Small intestine (tissue), 16 donors: ENCODE measurements at places on chromosomes 2 and 18. TPM values are rescaled to one million over a fixed set of nuclear protein-coding genes. Genes with fewer than 3 reads are reported as not detected.

GRCh38 chr18:48453330-48454066 is 44.3 kb upstream of the ZBTB7C start:
- DNase-seq = peak; percentile 76

- no peak for DNase-seq
Observed at GRCh38 chr2:1796232-1796930, 52.1 kb upstream of the PXDN start.

DNA sequence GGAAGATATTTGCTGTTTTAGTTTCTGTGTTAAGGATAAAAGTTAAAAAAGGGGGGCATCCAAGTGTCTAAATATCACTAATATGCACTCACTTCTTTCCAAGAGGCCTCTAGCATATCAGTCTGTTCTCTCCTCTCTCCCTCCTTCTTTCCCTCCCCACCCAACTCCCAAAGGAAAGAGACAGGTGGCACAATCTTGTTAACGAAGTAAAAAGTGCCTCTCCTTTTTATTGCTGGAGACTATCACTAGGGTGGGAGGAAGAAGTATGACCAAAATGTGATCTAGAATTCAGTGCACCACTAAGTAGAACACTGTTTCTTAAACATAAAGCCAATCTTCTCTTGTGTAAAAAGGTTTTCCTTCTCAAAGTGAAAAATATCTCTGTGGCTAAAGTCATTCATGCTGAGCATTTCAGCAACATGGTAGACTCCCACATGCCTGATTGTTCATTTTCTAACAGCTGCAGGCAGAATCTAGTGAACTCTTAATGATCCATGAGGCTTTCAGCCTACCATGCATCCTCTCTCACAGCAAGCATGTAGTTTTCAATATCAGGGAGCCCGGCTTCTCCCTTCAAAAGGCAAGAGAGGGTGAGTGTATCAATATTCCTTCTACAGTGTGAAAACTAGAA is 39.5 kb downstream of the RNU4ATAC start:
- DNase-seq = no peak

DNA sequence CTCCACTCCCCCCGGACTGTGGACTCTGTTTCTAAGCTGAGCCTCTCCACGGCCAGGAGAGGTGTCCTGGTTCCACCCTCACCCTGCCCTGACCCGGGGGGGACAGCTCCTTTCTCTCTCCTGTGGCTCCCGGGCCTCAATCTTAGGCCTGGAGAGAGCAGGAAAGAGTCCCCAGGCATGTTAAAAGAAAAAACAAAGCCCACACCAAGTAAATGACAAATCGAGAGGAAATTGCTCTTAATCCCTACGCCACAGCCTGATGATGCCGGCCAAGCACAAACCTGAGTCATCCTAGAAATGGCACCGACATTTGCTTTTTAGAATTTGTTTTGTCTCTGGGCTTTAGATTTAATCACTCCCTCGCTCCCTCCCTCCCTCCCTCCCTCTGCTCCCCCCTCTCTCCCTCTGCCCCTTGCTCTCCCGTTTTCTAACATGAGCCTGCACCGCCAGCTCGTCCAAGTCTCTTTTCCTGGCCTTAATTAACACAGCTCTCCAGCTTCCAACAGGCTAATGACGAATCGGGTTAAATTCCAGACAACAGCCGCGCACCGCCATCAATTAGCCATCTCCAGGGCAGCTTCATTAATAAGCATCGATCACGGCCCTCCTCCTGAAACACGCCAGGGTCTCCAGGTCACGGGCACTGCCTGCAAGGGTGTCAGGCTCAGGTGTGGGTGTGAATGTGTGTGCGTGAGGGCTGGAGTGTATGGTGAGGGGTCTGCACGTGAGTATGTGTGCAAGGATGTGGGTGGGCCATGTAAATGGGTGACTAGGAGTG is 230.8 kb downstream of the CELF4 start:
- no peak for DNase-seq

The RAD51AP2 gene
- polyA plus RNA-seq = not detected

The GLI2 gene
- not detected for polyA plus RNA-seq

- no peak for DNase-seq
Observed at GRCh38 chr2:70433315-70433714, 120.3 kb downstream of the TGFA start.

DNA sequence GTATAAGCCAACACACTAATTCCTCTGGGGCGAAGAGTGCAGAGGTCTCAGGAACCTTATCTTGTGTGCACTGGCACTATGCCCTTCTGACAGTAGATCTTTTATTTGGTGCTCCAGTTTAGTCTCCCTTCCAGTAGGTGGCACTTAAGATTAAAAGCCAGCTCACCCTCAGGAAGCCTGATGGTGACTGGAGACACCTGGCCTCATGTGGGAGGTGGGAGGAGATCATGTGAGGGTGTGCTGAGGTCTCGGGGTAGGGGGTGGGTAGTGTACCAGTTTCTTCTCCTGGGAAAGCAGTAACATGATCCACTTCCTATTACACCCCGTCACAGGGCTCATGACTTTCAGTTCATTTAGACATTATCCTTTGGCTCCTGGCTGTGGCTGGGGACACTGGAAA is 654.9 kb downstream of the ADCYAP1 start:
- DNase-seq = no peak

- no peak for DNase-seq
Observed at GRCh38 chr2:164141271-164141670, 405.5 kb upstream of the FIGN start.

- DNase-seq = no peak
Observed at GRCh38 chr2:96933305-96934181, 52.8 kb downstream of the FAM178B start.

- no peak for DNase-seq
Observed at GRCh38 chr18:79672490-79673276, 6.9 kb upstream of the CTDP1 start.

DNA sequence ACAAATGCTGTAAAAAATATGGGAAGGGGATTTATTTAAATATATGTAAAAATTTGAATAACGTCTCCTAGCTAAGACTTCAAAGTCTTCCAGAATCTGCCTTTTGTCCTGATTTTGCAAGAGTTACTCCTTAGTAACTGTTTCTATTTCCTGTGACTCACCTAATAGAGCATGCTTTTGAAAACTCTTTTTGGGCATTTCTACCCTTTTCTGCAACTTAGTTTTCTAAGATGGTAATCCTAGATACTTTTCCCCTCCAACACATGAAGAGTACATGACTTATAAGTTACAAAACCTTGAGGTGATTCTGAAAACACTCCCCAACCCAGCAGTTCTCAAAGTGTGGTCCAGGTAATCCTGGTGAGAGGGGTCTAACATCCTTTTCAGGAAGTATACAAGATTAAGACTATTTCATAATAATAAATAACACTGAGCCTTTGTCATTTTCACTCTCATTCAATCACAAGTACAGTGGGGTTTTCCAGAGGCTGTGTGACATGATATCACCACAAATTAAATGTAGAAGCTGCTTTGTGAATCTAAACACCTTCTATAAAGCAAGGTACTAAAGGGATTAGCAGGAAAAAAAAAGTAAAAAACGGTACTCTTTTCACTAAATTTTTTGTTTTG is 31.9 kb downstream of the PPP4R3B start:
- DNase-seq = no peak

GRCh38 chr2:202278036-202278760 is 12.6 kb downstream of the NOP58 start:
- no peak for DNase-seq

- peak; percentile 8 for DNase-seq
Observed at GRCh38 chr2:3959372-3959771, 256.0 kb downstream of the DCDC2C start.

The KCNJ3 gene
- polyA plus RNA-seq = 6.5 TPM
